ENCODE measurements at places on chromosomes 11 and 22. TPM values are rescaled to one million over a fixed set of nuclear protein-coding genes. Genes with fewer than 3 reads are reported as not detected.

The CECR2 gene
- total RNA-seq = 2.4 TPM

The CCDC117 gene
- 18.9 TPM for total RNA-seq

The SLC5A1 gene
- not detected for total RNA-seq

The DEFB131B gene
- not detected for total RNA-seq

The IGLL1 gene
- not detected for total RNA-seq

The APOL5 gene
- total RNA-seq = 4.2 TPM

The TRIM34 gene
- 3.3 TPM for total RNA-seq

The BACE1 gene
- 35.1 TPM for total RNA-seq

The CCDC116 gene
- 0.30 TPM for total RNA-seq

The MRPL48 gene
- 21.9 TPM for total RNA-seq

The OR8G5 gene
- total RNA-seq = not detected

The FAM83F gene
- 10.2 TPM for total RNA-seq

GRCh38 chr11:12901272-12901671 lies 107.8 kb upstream of the RASSF10 start:
- H3K36me3 ChIP-seq = peaks cover 4% of the 10 kb centered on the region
- H3K4me3 ChIP-seq = no peak overlapping the region
- no peaks in the 10 kb centered on the region for H3K27me3 ChIP-seq
- no peak overlapping the region for H3K27ac ChIP-seq
- no peaks in the 10 kb centered on the region for H3K4me1 ChIP-seq
- DNase-seq = no peak

- no peaks in the 10 kb centered on the region for H3K27me3 ChIP-seq
- no peak overlapping the region for H3K27ac ChIP-seq
- H3K4me3 ChIP-seq = no peak overlapping the region
- H3K4me1 ChIP-seq = peaks cover 14% of the 10 kb centered on the region
- H3K36me3 ChIP-seq = peaks cover 40% of the 10 kb centered on the region
Measured at GRCh38 chr11:69658626-69659450, 16.3 kb downstream of the LTO1 start.

GRCh38 chr22:48823941-48824340 lies 1003.7 kb downstream of the BRD1 start:
- no peaks in the 10 kb centered on the region for H3K27me3 ChIP-seq
- no peak for DNase-seq
- H3K27ac ChIP-seq = no peak overlapping the region
- H3K4me3 ChIP-seq = no peak overlapping the region
- H3K36me3 ChIP-seq = no peaks in the 10 kb centered on the region
- no peaks in the 10 kb centered on the region for H3K4me1 ChIP-seq

DNA sequence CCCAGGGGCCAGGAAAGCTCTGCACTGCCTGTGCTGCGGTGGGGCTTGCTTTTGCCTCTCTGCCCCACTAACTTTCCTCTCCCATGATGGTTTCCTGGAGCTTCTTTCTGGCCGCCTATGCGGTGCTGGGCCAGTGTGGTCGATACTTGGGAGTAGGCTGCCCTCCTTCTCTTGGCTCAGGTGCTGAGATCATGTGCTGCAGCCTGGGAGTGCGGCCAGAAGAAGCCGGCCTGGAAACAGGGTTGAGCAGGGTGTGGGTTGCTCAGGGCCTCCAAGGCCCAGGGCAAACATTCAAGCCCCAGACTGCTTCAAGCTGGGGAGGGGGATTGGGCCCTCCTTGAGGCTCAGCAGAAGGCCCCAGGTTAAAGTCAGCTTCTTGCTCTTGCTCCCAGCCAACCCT lies 125.0 kb downstream of the NTM start:
- H3K27me3 ChIP-seq = no peaks in the 10 kb centered on the region
- no peaks in the 10 kb centered on the region for H3K4me1 ChIP-seq
- DNase-seq = peak; percentile 22
- H3K4me3 ChIP-seq = no peak overlapping the region

DNA sequence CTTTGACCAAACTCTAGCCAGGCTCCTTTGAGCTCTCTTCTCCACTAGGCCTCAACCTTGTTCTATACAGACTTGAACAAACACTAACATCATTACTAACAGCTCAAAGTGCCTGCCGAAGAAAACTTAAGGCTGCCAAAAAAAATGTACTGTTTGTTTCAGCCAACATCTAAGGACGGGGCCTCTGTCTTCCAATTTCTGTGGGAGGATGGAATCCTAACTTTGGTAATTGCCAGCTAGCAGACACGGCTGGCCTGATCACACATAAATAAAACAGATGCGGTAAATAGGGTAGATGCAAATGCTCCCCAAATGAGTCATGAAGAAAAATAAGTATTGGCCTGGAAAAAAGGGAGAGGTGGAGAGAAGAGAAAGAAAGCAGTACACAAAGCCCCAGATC lies 394.3 kb downstream of the TMEM135 start:
- no peak for DNase-seq
- no peaks in the 10 kb centered on the region for H3K4me1 ChIP-seq
- H3K4me3 ChIP-seq = no peak overlapping the region
- no peak overlapping the region for H3K27ac ChIP-seq

DNA sequence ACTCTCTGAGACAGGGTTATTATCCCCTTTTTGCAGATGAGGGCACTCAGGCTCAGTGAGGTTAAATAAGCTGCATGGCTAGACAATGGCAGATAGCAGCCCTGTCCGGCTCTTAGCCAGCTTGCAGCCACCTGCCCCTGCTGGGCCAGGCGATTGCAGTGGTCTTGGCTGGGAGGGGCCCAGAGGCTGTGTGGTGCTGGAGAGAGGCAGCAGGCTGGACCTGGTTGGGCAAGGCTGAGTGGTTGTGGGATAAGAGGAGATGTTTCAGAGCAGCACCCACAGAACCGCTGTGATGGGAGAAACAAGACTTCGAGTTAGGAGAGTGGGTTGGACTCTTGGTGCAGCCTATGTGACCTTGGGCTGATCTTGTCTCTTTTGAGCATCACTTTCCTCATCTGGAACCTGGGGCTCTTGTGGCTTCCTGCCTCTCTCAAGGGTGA lies 25.5 kb downstream of the PTPRJ start:
- no peaks in the 10 kb centered on the region for H3K27me3 ChIP-seq
- H3K4me3 ChIP-seq = no peak overlapping the region
- no peaks in the 10 kb centered on the region for H3K36me3 ChIP-seq
- peaks cover 49% of the 10 kb centered on the region for H3K4me1 ChIP-seq
- H3K27ac ChIP-seq = peak overlapping the region; percentile 1

GRCh38 chr11:24886880-24887619 lies 390.2 kb downstream of the LUZP2 start:
- no peak overlapping the region for H3K4me3 ChIP-seq
- H3K27ac ChIP-seq = no peak overlapping the region
- H3K4me1 ChIP-seq = no peaks in the 10 kb centered on the region
- H3K27me3 ChIP-seq = no peaks in the 10 kb centered on the region

GRCh38 chr11:94750319-94751217 lies 17.6 kb upstream of the AMOTL1 start:
- no peak overlapping the region for H3K27ac ChIP-seq
- H3K27me3 ChIP-seq = no peaks in the 10 kb centered on the region
- H3K36me3 ChIP-seq = no peaks in the 10 kb centered on the region
- DNase-seq = no peak
- no peak overlapping the region for H3K4me3 ChIP-seq
- H3K4me1 ChIP-seq = no peaks in the 10 kb centered on the region

- H3K4me3 ChIP-seq = no peak overlapping the region
- H3K4me1 ChIP-seq = no peaks in the 10 kb centered on the region
- no peaks in the 10 kb centered on the region for H3K36me3 ChIP-seq
- DNase-seq = no peak
- no peak overlapping the region for H3K27ac ChIP-seq
Measured at GRCh38 chr11:37512156-37512780, 914.2 kb upstream of the RAG2 start.

GRCh38 chr22:49853981-49854831 lies 562 bp downstream of the ZBED4 start:
- H3K27ac ChIP-seq = peak overlapping the region; percentile 87
- no peak for DNase-seq
- H3K36me3 ChIP-seq = no peaks in the 10 kb centered on the region
- H3K4me3 ChIP-seq = peak overlapping the region; percentile 64
- H3K4me1 ChIP-seq = no peaks in the 10 kb centered on the region

- no peaks in the 10 kb centered on the region for H3K36me3 ChIP-seq
- H3K4me1 ChIP-seq = no peaks in the 10 kb centered on the region
- DNase-seq = no peak
- no peak overlapping the region for H3K27ac ChIP-seq
- no peaks in the 10 kb centered on the region for H3K27me3 ChIP-seq
- H3K4me3 ChIP-seq = no peak overlapping the region
Measured at GRCh38 chr11:134261626-134262488, 8.5 kb downstream of the ACAD8 start.

- DNase-seq = peak; percentile 64
- H3K36me3 ChIP-seq = no peaks in the 10 kb centered on the region
- no peak overlapping the region for H3K4me3 ChIP-seq
- H3K27ac ChIP-seq = peak overlapping the region; percentile 71
- H3K27me3 ChIP-seq = no peaks in the 10 kb centered on the region
Measured at GRCh38 chr11:5600374-5600851, 4.0 kb downstream of the TRIM6 start.

- no peak overlapping the region for H3K4me3 ChIP-seq
- H3K4me1 ChIP-seq = no peaks in the 10 kb centered on the region
- no peaks in the 10 kb centered on the region for H3K27me3 ChIP-seq
- no peaks in the 10 kb centered on the region for H3K36me3 ChIP-seq
Measured at GRCh38 chr11:102757823-102758549, 22.4 kb downstream of the MMP10 start.

DNA sequence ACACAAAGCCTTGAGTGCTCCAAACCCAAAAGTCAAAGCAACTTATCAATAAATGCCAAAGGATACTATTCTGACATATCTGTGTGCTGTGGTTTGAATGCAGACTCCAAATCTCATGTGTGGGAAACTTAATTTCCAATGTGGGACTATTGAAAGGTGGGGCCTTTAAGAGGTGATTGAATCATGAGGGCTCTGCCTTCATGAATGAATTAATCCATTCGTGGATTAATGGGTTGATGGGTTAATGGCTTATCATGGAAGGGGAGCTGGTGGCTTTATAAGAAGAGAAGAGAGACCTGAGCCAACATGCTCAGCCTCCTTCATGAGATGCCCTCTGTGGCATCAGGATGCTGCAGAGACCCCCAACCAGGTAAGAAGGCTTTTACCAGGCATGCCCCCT lies 16.8 kb upstream of the ZNF280A start:
- DNase-seq = no peak
- no peaks in the 10 kb centered on the region for H3K36me3 ChIP-seq
- H3K27me3 ChIP-seq = no peaks in the 10 kb centered on the region
- no peaks in the 10 kb centered on the region for H3K4me1 ChIP-seq
